Epithelial cell of proximal tubule (primary cell): ENCODE measurements at places on chromosomes 2 and 18. TPM values are rescaled to one million over a fixed set of nuclear protein-coding genes. Genes with fewer than 3 reads are reported as not detected.

RETSAT gene
- total RNA-seq = 26.3 and 29.1 TPM in 2 replicates

COL4A4 gene
- total RNA-seq = 1.7 and 5.2 TPM in 2 replicates

ATG16L1 gene
- 29.4 and 29.9 TPM in 2 replicates for total RNA-seq

SLC30A3 gene
- total RNA-seq = 0.29 TPM in 1 of 2 replicates, not detected in the other

SPR gene
- 26.2 and 29.5 TPM in 2 replicates for total RNA-seq

DSC1 gene
- total RNA-seq = not detected in 2 replicates

CLEC4F gene
- total RNA-seq = not detected in 2 replicates

DNA sequence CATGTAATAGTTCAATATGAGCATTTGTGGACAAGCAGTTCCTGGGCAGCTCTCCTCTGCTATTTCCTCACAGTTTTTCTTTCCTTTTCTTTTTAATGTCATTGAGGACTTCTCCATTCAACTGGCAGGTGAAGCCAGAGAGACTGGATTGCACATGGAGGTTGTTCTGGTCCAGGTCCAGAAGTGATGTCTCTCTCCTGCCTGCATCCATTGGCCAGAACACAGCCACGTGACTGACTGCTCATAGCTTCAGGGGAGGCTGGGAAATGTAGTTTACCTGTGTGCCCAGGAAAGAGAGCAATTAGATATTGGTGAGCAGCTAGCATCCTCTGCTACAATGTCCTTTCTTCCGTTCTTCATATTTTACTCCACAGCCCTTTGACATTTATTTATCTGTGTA lies 20.2 kb upstream of the ADAM23 start:
- no peak for DNase-seq

- no peak for DNase-seq
Observed at GRCh38 chr2:77228391-77228790, 293.8 kb downstream of the LRRTM4 start.

DNA sequence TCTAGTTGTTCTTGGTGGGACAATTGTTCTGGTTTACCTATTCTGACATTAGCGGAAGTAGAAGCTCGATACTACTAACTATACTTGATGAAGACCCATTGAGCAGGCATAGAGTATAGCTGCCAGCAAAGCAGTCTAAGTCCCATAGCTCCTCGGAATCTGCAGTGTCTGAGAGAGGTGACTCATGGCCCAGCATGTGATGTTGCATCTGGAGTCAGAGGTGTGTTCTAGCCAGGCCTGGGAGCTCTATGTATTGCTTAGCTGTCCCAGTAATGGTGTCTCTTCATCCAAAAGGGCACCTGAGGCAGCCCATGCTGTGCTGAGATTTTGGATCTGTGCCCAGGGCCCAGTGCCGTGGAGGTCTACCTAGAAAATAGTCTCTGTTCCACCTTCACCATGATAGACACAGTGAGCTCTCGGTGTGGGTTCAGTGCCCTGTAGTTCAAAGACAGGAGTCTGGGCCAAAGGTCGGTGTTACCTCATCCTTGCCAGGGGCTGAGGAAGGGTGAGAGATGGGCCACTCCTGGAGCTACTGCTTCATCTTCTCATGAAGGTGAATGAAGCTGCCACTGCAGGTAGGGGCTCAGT lies 47.3 kb downstream of the MEX3C start:
- peak; percentile 53 for DNase-seq
